ENCODE measurements at places on chromosomes 4 and X.

GRCh38 chr4:14862891-14863290 lies 139.4 kb upstream of the CPEB2 start:
- DNase-seq = no peak

DNA sequence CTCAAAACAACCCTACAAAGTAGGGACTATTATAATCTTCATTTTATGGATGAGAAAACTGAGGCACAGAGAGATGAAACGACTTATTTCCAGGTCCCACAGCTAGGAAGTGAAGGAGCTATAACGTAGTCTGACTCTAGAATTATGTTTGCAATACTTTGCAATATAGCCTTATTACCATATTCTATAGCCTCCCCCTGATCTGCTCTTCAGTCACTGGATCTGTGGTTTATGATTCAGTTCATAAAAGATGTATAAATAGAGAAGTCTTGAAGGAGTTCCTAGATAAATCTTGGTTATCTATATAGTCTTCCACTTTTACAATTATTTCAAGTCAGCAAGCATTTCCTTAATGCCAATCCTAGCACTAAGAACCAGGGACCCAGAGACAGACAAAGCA lies 57.5 kb downstream of the OPHN1 start:
- DNase-seq = no peak

- peak; percentile 39 for DNase-seq
Measured at GRCh38 chr4:22515145-22515887, 550 bp downstream of the ADGRA3 start.

DNA sequence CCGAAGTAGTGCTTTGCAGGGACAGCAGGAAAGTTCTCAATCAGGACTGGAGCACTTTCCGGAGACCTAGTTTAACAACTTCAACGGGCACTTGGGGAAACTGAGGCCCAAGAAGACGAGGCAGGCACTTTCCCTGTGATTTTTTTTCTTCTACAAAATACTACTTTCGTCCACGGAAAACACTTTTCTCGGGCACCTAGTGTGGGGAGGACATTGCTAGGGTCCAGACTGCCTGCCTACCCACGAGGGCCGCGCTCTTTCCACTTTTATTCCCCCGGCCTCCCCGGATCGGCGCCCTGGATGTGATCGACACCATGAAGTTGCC lies 125.4 kb upstream of the CXorf66 start:
- no peak for DNase-seq

GRCh38 chrX:9149501-9150245 lies 115.7 kb upstream of the FAM9B start:
- DNase-seq = no peak

DNA sequence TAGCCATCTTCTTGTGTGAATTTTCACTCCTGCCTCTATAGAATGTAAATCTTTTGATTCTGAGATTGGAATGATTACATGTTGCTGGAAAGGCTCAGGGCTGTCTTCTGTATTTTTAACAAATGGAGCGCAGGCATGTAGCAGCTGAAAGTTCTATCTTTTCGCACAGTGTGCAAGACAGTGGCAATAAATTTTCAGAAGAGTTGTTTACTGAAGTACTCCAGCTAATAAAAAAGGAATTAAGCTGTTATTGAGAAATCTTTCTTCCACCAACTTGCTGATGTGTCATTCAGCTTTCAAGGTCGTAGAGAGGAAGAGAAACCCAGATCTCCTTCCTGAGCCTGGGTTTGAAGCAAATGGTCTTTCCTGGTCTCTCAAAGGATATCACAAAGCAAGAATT lies 122.0 kb upstream of the PUDP start:
- no peak for DNase-seq

Data from nucleus accumbens (tissue), 56 donors.